ENCODE measurements at places on chromosomes 1 and 21.
A peak's percentile ranks its signal among the peaks of the same experiment; 100 is the strongest.

- peak overlapping the region; percentile 50 for H3K4me3 ChIP-seq
- H3K4me1 ChIP-seq = peaks cover 26% of the 10 kb centered on the region
- DNase-seq = peak; percentile 87
Measured at GRCh38 chr1:15836772-15837669, 10.5 kb upstream of the SPEN start.

- H3K27me3 ChIP-seq = no peaks in the 10 kb centered on the region
- H3K4me1 ChIP-seq = peaks cover 54% of the 10 kb centered on the region
Measured at GRCh38 chr1:145995148-145995881, 1.1 kb downstream of the TXNIP start.

GRCh38 chr1:226635456-226635941 is 86.9 kb downstream of the STUM start:
- peak overlapping the region; percentile 39 for H3K27ac ChIP-seq
- H3K36me3 ChIP-seq = no peaks in the 10 kb centered on the region
- no peaks in the 10 kb centered on the region for H3K27me3 ChIP-seq
- DNase-seq = peak; percentile 19

DNA sequence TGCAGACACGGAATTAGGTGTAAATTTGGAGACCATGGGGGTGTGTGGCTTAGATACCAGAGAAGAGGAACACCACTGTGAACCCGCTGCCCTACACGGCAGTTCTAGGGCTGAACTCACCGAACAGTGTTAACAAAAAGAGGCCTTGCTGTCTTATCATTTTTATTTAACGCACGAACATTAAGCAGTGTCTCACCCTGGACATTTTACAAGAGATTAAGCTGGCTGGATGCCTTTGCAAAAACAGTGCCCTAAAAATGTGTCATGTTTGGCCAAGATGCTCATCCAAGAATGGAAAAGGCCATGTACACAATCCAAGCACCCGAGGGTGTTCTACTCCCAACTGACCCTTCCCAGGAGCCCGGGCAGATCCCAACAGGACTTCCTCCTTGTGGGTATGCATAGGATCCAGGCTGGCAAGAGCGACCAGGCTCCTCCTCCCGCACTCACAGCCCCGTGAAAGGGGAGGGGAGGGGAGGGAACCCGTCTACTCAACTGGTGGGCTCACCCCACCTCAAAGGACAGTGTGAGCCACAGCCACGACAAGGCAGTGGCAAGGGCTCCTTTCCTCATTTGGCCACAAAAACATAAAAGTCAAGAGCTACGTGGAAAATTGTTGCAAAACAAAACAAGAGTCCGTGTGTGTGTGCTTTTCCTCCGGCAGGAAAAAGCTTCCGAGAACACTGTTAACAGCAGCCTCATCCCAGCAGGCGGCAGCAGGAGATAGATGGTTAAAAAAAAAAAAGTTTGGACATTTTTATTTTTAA is 20.3 kb downstream of the C2CD2 start:
- no peak overlapping the region for H3K27ac ChIP-seq
- H3K27me3 ChIP-seq = no peaks in the 10 kb centered on the region
- no peak overlapping the region for H3K4me3 ChIP-seq
- no peaks in the 10 kb centered on the region for H3K36me3 ChIP-seq
- H3K4me1 ChIP-seq = peaks cover 24% of the 10 kb centered on the region

DNA sequence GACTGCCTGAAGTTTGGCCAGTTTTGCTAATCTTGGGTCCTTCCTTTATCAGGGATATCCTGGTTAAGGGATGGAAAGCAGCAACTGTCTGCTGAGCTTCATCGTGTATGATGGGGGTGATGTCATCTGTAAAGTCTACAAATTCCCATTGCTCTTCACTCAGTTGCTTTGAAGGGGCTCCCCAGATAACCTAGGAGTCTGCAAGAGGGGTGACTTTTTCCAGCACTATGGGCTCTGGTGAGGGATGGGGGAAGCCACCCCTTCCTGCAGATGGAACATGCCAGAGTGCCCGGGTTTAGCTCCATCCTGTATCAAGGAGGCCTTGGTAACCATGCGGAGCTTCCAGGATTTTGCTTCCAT is 28.4 kb downstream of the EDARADD start:
- no peaks in the 10 kb centered on the region for H3K27me3 ChIP-seq
- no peaks in the 10 kb centered on the region for H3K36me3 ChIP-seq
- H3K4me1 ChIP-seq = peaks cover 11% of the 10 kb centered on the region
- H3K27ac ChIP-seq = no peak overlapping the region

DNA sequence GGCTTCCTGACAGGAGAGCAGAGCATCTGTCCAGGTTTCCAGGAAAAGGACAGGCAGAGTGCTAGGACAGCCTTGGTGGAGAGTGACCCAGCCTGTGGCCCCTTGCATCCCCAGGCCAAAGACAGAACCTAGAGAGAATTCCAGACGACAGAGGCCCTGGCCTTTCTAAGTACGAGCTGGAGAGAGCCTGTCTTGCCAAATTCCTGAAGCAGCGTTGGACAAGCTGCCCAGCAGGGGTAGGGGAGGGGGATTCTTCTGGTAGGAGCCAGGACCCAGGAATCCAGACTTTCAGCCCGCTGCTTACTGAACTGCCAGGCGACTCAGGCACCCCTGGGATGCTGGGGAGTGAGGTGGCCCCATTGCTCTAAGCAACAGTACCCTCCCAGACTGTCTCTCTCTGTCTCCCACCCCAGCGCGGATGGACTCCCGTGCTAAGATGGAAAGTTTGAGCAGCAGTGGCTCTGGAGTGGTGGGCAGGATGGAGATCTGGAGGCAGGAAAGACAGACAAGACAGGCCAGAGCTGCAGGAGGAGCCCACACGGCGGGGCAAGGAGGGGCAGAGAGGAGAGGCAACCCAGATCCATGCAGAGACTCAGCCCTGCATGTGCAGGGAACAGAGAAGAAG is 8.8 kb upstream of the PEAR1 start:
- no peaks in the 10 kb centered on the region for H3K4me1 ChIP-seq
- H3K27me3 ChIP-seq = no peaks in the 10 kb centered on the region
- H3K36me3 ChIP-seq = no peaks in the 10 kb centered on the region
- no peak overlapping the region for H3K27ac ChIP-seq
- DNase-seq = no peak

DNA sequence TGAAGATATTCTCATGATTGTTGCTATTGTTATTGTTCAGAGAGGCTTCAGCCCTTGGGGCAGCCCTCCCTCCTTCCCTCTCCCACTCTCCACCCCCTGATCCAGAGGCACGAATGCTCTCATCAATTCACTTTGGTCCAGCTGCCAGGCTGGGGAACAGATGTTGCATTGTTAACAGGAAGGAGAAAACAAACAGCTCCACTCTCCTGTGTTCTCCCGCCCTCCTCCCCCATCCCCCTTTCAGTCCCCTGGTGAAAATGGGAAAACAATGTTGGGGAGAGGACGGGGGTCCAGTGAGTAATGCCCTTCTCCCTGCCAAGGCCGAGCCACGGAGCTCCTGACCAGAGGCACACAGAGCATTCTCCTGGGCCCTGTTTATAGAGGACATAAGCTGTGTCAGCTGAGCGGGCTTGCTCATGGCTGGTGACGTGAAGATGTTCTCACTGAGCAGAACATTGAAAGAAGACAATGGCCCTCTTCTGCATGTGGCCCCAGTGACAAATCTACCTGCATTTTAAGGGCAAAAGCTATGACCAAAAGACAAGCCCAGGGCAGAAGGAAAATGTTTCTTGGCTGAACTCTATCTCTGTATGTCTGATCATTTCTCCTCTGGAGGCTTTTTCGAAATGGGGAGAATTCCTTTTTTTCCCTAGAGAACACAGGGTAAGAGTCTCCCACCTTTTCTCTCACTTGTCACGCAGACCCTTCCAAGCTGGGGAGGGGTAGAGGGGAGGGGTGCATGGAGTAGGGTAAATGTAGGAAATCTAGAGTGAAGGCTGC is 111.7 kb downstream of the GLUL start:
- no peaks in the 10 kb centered on the region for H3K36me3 ChIP-seq
- no peak for DNase-seq
- no peaks in the 10 kb centered on the region for H3K4me1 ChIP-seq

GRCh38 chr1:89125913-89126580 is at the start of gene GBP2:
Gene GBP2 (minus strand): TSS chr1:89126114. CDS start chr1:89121966, 4,148 bp downstream.
- no peaks in the 10 kb centered on the region for H3K27me3 ChIP-seq
- no peaks in the 10 kb centered on the region for H3K36me3 ChIP-seq
- H3K4me3 ChIP-seq = peak within 1 kb of the TSS; percentile 75
- H3K27ac ChIP-seq = peak within 1 kb of the TSS; percentile 61

- no peak overlapping the region for H3K4me3 ChIP-seq
- no peaks in the 10 kb centered on the region for H3K27me3 ChIP-seq
- no peak overlapping the region for H3K27ac ChIP-seq
- no peak for DNase-seq
- H3K4me1 ChIP-seq = peaks cover 8% of the 10 kb centered on the region
- no peaks in the 10 kb centered on the region for H3K36me3 ChIP-seq
Measured at GRCh38 chr1:248926401-248927182, 20.6 kb downstream of the PGBD2 start.

DNA sequence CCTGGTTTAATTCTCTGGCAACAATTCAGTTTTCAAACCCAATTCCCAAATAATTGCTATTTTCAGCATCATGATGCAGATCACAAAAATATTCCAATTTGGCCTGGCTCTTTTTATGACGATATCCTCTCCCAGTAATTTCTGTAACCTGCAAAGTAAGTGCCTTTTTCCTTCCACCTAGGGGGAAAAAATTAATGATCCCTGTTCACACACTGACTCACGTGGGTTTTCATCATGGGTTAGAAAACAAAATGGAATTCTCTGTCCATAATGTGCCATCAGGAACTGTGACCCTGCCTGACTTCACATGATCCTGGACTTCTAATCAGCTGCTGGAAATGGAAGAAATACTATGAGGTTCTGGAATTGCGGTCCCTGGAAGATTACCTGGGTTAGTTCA is 24.5 kb downstream of the AK2 start:
- H3K27ac ChIP-seq = no peak overlapping the region
- H3K27me3 ChIP-seq = no peaks in the 10 kb centered on the region
- no peaks in the 10 kb centered on the region for H3K4me1 ChIP-seq
- no peak for DNase-seq

- H3K4me1 ChIP-seq = peaks cover 69% of the 10 kb centered on the region
- no peak overlapping the region for H3K4me3 ChIP-seq
- peak; percentile 26 for DNase-seq
- no peaks in the 10 kb centered on the region for H3K36me3 ChIP-seq
- H3K27ac ChIP-seq = peak overlapping the region; percentile 76
- H3K27me3 ChIP-seq = no peaks in the 10 kb centered on the region
Measured at GRCh38 chr1:205664399-205665017, 15.8 kb downstream of the SLC45A3 start.

GRCh38 chr21:41258617-41259016 is 58.0 kb upstream of the FAM3B start:
- no peak for DNase-seq
- no peak overlapping the region for H3K27ac ChIP-seq
- H3K27me3 ChIP-seq = no peaks in the 10 kb centered on the region
- H3K36me3 ChIP-seq = peaks cover 42% of the 10 kb centered on the region
- no peaks in the 10 kb centered on the region for H3K4me1 ChIP-seq

DNA sequence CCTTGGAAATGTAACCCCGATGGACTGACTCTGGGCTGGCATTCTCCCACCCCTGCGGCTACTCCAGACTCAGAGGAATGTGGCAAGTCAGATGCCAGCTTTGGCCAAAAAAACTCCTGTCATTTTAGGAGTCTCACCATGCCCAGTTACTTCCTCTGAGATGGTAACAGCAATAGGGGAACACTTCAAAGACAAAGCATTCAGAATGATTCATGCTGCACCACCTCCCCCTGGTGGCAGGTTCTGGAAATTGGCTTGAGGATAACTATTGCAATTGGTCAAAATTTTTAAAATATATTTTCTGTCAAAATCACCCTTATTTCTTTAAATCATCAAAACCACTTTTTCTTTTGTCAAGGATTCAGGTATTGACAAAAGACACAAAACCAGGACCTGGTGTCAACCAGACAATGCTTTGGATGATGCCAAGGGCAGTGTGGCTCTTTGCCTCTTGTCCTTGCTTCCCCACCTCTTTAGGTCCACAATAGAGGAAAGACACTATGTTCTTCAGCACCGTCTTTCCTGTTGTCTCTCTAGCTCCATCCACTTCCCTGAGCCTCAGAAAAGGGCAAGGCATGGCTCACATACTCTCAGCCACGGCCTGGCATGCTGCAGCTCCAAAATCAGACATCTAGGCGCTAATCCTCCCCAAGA is 9.9 kb upstream of the CDCA8 start:
- H3K27me3 ChIP-seq = no peaks in the 10 kb centered on the region
- DNase-seq = peak; percentile 81
- H3K36me3 ChIP-seq = peaks cover 15% of the 10 kb centered on the region
- peaks cover 11% of the 10 kb centered on the region for H3K4me1 ChIP-seq

DNA sequence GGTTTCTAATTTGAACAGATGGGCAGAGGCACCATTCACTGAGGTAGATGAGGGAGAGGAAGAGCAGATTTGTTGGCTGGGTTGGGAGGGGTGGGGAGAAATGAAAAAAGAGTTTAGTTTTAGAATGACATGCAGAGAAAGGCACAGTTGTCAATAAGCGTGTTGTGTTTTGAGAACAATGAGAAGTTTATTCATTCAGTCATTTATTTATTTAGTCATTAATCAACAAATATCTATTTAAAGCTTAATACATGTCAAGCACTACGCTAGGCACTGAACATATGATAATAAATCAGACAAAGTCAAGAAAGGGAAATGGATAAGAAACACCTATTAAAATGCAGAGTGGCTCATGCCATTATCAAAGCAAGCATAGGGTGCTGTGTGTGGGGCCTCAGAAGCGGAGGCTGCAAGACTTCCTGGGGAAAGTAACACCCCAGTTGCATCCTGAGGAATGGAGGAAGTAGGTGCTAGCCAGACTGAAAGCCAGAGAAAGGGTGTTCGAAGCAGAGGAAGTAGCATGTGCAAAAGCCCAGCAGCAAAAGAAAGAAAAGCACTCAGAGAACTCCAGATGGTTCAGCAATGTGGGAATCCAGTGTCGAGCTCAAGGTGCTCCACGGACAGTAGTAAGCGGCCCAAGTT is 114.1 kb downstream of the RNF220 start:
- no peak for DNase-seq
- no peaks in the 10 kb centered on the region for H3K36me3 ChIP-seq
- H3K4me1 ChIP-seq = no peaks in the 10 kb centered on the region
- no peak overlapping the region for H3K4me3 ChIP-seq
- no peak overlapping the region for H3K27ac ChIP-seq

DNA sequence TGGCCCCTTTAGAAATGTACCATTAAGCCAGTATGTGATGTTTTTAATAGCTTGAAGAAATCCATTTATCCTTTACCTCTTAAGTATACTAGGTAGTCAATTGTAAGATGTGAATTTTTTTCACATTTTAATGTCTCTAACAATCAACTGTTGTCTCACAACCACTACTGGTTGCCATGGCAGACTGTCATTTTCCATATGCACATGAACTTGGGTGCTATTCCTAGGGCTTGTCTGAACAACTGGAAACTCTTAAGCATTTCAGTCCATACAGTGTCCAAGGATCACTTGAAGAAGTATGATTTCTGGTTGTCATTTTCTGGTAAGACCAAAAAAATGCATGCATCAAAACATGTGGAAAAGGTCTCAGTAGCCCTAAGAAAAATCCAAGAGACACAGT is 315.1 kb downstream of the HHIPL2 start:
- no peaks in the 10 kb centered on the region for H3K27me3 ChIP-seq
- no peaks in the 10 kb centered on the region for H3K4me1 ChIP-seq
- no peak overlapping the region for H3K27ac ChIP-seq
- no peak for DNase-seq
